ENCODE measurements at places on chromosomes 12 and 14. TPM values are rescaled to one million over a fixed set of nuclear protein-coding genes. Genes with fewer than 3 reads are reported as not detected.

DNA sequence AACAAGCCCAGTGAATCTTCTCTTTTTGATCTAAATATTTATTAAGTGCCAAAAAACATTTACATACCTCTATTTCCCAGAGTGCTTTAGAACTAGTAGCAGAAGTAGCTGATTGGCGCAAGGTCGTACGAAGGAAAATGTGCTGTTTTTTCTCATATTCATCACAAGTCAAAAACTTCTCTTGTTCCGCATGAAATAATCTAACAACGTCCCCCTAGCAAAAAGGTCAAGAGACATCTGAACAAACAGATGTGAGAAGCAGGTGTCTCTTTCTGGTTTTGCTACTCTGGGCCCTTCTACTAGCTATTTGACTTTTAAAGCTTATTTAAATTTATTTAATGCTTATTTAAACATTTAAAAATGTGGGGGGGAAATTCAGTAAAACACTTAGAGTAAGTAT is 117.8 kb downstream of the ITPR2 start:
- H3K27ac ChIP-seq: no peak overlapping the region
- H3K4me1 ChIP-seq: no peaks in the 10 kb centered on the region

DNA sequence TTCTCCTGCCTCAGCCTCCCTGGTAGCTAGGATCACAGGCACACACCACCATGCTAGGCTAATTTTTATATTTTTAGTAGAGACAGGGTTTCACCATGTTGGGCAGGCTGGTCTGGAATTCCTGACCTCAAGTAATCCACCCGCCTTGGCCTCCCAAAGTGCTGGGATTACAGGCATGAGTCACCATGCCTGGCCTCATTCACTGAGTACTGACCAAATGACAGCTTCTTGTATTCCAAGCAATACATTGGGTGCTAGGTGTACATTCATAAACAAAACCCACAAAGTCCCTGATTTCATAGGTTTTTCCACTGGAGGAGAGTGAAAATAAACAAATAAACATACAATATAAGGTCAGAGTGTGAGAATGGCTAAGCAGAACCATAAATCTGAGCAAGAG is 136.3 kb downstream of the HELB start:
- H3K4me3 ChIP-seq: no peak overlapping the region
- H3K36me3 ChIP-seq: no peaks in the 10 kb centered on the region
- DNase-seq: no peak
- no peaks in the 10 kb centered on the region for H3K27me3 ChIP-seq

DNA sequence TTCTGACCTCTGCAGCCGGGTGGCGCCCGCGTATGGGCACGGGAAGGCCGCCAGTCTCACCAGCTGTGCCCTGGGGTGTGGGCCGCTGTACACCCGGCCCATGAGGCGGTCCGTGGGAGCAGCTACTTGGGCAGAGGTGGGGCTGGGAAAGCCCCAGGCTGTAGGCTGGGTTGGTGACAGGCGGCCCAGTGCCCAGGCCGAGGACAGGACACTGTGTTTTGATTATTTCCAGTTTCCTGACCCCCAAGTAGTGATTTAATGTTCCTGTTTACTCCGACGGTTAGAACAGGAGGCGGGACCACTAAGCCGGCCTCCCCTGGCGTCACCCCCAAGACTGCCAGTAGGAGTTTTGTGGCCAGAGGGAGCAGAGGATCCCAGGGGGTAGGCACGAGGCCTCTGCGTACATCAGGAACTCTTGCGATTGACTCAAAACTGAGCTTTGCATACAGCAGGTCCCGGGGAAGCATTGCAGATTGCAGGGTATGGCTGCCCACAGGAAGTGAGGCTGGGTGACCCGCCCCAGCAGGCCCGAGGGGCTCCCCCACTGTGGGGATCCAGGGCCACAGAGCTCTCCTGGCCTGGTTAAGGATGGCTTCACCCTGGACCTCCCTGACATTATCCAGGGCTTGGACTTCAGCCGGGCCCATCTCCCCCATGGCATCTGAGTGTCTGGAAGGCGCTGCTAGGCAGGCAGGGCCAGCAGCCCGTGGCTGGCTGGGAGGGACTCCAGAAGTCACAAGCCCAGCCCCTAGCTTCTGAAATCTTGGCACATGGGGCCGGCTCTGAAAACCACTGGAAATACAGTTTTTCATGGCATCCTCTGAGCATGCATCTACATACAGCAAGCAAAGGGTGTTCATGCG is 42.5 kb upstream of the DIO3 start:
- H3K36me3 ChIP-seq: no peaks in the 10 kb centered on the region
- H3K4me1 ChIP-seq: peaks cover 25% of the 10 kb centered on the region
- no peak for DNase-seq
- no peak overlapping the region for H3K27ac ChIP-seq
- H3K27me3 ChIP-seq: no peaks in the 10 kb centered on the region

DNA sequence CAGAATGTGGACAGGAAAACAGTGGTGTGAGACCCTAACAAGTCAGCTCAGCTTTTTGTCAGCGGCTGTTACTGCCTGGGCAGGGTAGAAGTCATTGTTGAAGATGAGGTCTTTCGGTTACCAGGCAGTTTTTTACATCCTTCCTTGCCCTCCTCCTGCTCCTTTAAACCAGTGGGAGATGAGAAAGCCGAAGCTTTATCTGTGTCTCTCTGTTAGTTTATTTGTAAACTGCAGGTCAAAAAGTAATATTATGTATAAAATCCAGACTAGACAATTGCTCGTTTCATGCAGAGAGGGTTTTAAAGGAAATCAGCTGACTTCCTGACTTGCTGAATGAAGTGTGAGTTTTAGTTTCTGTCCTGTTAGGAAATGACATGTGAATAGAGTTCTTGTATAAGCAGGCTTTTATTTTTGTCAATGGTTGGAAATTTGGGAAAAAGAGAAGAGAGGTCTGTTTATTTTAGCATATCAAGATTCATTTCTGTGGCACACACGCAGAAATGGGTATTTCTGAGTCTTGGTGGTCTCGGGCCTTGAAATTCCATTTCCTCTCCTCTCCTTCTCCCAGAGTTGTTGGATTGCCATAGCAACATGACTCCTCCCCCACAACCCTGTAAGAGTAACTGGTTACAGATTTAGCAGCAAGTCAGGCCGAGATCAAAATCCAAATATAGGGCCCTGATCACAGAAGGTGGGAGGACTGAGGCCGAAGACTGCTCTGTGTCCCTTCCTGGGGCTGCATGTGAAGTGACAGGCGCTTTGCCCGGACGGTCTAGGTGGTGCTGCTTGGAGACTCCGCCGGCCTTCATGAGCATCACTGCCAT is 60.8 kb downstream of the SAMD4A start:
- DNase-seq: no peak
- H3K27me3 ChIP-seq: no peaks in the 10 kb centered on the region
- H3K4me3 ChIP-seq: peak overlapping the region; percentile 46
- peaks cover 71% of the 10 kb centered on the region for H3K4me1 ChIP-seq

DNA sequence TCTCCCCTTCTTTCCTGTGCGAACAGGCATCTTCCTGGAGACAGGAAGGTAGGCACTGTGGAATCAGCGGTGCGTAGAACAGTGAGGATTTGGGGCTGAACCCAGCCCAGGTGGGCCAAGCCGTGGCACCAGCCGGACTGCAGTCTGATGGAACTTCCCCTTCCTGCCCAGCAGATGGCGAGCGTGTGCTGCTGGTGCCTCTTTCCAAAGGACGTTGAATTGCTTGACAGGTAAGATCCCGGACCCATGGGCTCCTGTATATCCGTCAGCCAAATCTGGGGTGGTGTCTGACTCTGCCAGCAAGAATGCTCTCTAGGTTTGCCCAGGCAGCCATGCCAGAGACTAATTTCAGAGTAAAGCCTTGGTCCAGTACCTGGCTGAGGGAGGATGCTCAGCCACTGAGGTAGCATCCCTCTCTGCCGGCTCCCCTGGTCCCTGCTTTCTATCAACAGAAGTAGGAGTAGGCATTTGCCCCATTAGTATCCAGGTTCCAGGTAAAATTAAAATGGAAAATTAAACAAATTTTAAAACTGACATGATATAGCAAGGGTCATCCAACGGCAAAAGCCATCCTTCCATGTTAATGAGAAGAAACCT is 21.1 kb upstream of the KCNA5 start:
- H3K27me3 ChIP-seq: no peaks in the 10 kb centered on the region
- no peaks in the 10 kb centered on the region for H3K36me3 ChIP-seq
- H3K4me3 ChIP-seq: no peak overlapping the region
- no peak overlapping the region for H3K27ac ChIP-seq

DNA sequence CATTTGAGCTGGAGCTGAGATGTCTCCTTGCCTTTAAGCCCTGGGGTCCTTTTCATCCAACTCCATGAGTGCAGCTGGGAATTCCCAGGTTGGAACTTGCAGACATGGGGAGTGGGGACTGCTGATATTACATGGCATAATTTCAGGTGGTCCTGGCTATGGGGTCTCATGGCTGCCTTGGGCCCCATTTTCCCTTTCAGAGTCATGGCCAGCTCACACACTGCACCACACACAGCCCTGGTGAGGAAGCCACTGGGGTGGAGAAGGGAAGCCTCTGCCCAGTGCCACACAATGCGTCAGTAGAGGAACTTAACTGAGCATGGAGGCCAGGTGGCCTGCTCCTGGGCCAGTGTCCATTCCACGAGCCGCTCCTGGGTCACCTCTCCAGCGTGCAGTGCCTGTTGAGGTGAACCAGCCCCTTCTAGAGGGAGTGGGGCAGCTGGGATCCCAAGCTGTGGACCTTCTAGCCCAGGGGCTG is 17.3 kb upstream of the KRT86 start:
- H3K27ac ChIP-seq: no peak overlapping the region
- H3K36me3 ChIP-seq: no peaks in the 10 kb centered on the region
- DNase-seq: no peak
- peaks cover 10% of the 10 kb centered on the region for H3K4me1 ChIP-seq
- no peak overlapping the region for H3K4me3 ChIP-seq
- peaks cover 56% of the 10 kb centered on the region for H3K27me3 ChIP-seq

DNA sequence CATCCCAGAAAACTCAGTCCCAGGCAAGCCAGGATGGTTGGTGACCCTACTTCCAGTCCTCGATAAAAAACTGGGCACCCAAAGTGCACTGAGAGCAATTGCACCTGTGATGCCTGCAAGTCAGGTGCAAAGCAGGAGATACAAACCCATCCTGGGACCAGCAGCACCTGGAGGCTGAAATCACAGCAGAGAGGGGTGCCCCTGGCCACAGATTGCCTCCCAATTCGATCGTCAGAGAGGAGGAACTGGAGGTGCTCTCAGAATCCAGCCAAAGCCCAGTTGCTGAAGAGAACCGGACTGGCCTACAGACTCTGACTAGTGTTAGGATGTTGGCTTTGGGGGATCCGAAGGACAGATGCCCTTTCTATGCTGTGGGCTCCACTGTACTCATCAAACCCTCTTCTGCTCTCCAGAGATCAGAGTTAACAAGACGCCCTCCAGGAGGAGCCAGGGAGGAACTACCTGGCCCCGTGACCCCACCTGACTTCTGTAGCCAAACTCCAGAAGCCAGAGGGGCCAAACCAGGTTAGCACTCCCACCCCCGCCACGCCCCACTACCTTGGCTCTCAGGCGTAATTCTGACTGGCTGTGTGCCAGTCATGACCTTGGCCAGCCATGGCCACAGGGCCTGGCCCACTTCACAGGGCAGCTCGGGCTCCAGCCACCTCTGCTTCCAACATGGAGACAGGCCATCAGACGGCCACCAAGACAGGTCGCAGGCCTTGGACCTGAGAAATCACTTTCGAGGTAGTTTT is 284.5 kb upstream of the RTL1 start:
- H3K27ac ChIP-seq: no peak overlapping the region
- DNase-seq: peak; percentile 62
- H3K4me1 ChIP-seq: no peaks in the 10 kb centered on the region
- H3K4me3 ChIP-seq: no peak overlapping the region

- no peak overlapping the region for H3K27ac ChIP-seq
- H3K4me1 ChIP-seq: no peaks in the 10 kb centered on the region
- no peaks in the 10 kb centered on the region for H3K27me3 ChIP-seq
- DNase-seq: no peak
These were observed 1003.6 kb downstream of the FSCB start for GRCh38 chr14:43503508-43503907.

DNA sequence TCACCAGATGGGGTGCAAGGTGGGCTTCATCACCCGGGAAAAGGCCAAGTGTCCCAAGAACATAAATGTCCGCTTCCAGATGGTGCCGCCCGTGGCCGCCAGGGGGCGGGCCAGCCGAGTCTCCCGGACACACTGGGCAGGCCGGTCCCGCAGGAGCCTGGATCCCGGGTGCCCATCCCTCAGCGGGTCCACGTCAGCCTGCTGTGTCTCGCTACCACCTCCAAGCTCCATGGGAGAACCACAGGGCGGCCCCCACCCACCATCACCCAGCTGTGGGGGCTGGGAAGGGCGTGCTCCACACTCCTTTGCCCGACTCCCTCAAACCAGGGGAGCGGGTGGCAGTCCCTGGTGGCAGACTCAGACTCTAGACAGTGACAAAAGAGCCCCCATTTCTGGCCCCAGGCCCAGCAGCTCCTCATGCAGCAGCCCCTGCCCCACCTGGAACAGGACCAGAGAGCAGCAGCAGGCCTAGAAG is 22.0 kb upstream of the NUDT14 start:
- H3K4me1 ChIP-seq: peaks cover 72% of the 10 kb centered on the region
- no peak for DNase-seq
- peaks cover 23% of the 10 kb centered on the region for H3K27me3 ChIP-seq
- H3K4me3 ChIP-seq: no peak overlapping the region

DNA sequence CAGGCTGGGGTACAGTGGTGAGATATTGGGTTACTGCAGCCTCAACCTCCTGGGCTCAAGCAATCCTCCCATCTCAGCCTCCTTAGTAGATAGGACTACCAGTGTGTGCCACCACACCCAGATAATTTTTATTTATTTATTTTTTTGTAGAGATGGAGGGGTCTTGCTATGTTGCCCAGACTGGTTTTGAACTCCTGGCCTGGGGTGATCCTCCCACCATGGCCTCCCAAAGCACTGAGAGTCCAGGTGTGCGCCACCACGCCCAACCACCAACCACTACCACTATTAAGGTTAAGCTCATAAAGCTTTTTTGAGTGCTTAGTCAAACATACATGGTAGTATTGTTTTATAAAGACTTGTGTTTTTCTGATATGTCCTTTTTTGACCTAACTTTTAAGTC is 3.9 kb downstream of the RIOX1 start:
- H3K36me3 ChIP-seq: peaks cover 45% of the 10 kb centered on the region
- H3K27ac ChIP-seq: no peak overlapping the region
- peaks cover 37% of the 10 kb centered on the region for H3K4me1 ChIP-seq
- no peaks in the 10 kb centered on the region for H3K27me3 ChIP-seq

GRCh38 chr12:80848858-80849257 is 88.9 kb downstream of the LIN7A start:
- no peaks in the 10 kb centered on the region for H3K27me3 ChIP-seq
- H3K4me1 ChIP-seq: no peaks in the 10 kb centered on the region
- no peak overlapping the region for H3K4me3 ChIP-seq
- no peak for DNase-seq
- no peak overlapping the region for H3K27ac ChIP-seq
- no peaks in the 10 kb centered on the region for H3K36me3 ChIP-seq

- H3K36me3 ChIP-seq: no peaks in the 10 kb centered on the region
- H3K27ac ChIP-seq: no peak overlapping the region
- no peak for DNase-seq
- no peaks in the 10 kb centered on the region for H3K4me1 ChIP-seq
- H3K27me3 ChIP-seq: peaks cover 16% of the 10 kb centered on the region
These were observed 9.2 kb downstream of the KRT1 start for GRCh38 chr12:52670961-52671360.

The PTPRB gene
- total RNA-seq: 26.3 TPM

The TAS2R10 gene
- not detected for total RNA-seq

The EFS gene
- total RNA-seq: 21.4 TPM

The LGALS3 gene
- 247 TPM for total RNA-seq

The TDRD9 gene
- 3.2 TPM for total RNA-seq

All from esophagus muscularis mucosa (tissue), 4 donors.